Forelimb muscle (tissue), 1 donor: ENCODE measurements at places on chromosomes 2 and 18. TPM values are rescaled to one million over a fixed set of nuclear protein-coding genes. Genes with fewer than 3 reads are reported as not detected.

- DNase-seq: peak; percentile 25
Measured at GRCh38 chr18:76757335-76757734, 65.0 kb upstream of the ZNF236 start.

DNA sequence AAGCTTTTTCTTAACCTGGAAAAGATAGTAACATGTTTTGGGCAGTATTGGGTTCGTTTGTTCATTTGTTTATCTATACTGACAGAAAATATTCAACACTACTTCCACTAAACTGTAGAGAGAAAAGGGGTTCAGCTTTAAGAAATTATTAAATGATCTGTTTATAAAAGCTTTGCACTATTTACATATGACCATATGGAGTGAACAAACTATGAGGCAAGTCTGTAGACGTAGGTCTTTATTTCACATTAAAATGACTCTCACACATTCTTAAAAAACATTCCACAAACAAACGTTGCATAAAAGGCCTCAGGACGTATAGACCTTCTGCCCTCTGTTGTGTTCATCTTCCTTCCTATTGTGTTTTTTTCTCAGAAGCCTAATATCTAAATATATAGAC is 94.6 kb downstream of the CD226 start:
- no peak for DNase-seq

GRCh38 chr2:144434425-144435222 is 85.3 kb downstream of the ZEB2 start:
- no peak for DNase-seq

DNA sequence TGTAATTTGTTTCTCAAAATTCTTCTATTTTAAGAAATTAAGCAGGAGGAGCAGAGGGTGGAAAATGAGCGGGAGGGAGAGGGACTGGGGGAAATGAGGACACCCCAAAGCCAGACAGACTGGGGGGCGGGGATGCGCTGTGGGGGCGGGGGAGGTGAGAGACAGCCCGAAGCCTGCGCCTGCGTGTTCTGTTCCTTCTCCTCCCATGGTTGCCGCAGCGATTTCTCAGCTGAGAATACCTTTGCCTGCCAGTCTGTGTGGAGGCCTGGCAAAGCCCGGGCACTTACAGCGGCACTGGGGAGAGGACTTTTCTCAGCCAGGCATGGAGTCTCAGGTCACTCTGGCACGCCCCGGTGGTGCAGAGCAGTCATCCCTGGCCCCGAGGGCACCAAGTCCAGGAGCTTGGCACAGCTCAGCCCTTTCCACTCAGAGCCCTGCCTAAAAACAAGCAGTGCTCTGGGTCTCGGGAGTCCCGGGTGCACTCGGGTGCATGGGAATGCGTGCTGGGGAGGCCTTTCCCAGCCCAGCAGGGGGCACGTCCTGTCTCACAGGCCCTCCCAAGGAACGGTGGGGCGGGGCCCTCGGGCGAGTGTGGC is 289.3 kb upstream of the HS6ST1 start:
- no peak for DNase-seq

DNA sequence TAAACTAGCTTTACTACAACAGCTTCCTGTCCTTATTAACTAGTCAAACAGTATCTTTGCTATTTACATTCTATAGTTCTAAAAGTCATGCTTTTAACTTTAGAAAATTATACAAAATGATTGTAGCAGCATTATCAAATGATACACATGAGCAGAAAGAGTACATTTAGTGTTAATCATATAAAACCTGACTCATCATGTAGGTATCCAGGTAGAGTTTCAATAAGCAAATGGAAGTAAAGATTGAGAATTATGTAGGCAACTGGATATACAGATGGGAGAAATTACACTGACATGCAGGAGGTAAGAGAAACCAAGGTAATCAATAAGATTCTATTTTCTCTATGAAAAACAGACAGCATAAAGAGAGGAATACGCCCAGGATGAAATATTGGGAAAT is 33.8 kb downstream of the TRIP12 start:
- no peak for DNase-seq

GRCh38 chr2:143513081-143513480 is 383.9 kb downstream of the ARHGAP15 start:
- DNase-seq: no peak

VWA3B gene
- 1.6 TPM for polyA plus RNA-seq

GRCh38 chr18:48966523-48966922 is 15.8 kb upstream of the SMAD7 start:
- DNase-seq: no peak

GRCh38 chr2:237547841-237548416 is 18.4 kb upstream of the PRLH start:
- no peak for DNase-seq

DNA sequence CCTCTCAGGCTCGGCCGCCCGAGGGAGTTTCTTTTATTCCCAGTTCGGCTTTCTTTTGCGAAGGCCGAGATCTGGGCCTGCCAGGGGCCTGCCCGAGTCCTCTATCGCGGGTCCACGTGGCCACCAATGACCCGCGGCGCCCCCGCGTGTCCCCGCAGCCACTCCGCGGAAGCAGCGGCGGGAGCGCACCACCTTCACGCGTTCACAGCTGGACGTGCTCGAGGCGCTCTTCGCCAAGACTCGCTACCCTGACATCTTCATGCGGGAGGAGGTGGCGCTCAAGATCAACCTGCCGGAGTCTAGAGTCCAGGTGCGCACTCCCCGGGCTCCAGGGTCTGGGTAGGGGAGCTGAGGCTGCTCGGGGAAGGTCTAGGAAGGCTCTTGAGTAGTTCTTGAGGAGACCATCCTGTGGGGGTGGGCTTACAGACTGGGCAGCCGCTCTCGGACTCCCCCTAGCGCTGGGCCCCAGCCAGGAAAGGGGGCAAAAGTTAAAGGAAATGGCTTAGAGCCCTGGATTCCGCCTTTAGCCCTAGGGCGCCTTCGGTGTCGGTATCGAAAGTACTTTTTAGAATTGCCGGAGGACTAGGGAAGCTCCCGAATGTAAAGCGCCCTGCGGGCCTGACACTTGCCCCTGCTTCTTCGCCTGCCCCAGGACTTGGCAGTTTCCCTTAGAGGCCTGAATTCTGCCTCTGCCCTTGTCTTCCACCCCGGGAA is 3.4 kb downstream of the OTX1 start:
- no peak for DNase-seq

GRCh38 chr18:77495982-77496690 is 246.5 kb downstream of the GALR1 start:
- no peak for DNase-seq

SOX11 gene
- 26.1 TPM for polyA plus RNA-seq

GALNT14 gene
- 2.4 TPM for polyA plus RNA-seq

GRCh38 chr2:20916604-20917286 is 93.8 kb upstream of the LDAH start:
- no peak for DNase-seq

- no peak for DNase-seq
Measured at GRCh38 chr2:144560251-144560650, 40.3 kb upstream of the ZEB2 start.

PHOSPHO2 gene
- 3.5 TPM for polyA plus RNA-seq

ABCG8 gene
- polyA plus RNA-seq: 0.09 TPM

DNA sequence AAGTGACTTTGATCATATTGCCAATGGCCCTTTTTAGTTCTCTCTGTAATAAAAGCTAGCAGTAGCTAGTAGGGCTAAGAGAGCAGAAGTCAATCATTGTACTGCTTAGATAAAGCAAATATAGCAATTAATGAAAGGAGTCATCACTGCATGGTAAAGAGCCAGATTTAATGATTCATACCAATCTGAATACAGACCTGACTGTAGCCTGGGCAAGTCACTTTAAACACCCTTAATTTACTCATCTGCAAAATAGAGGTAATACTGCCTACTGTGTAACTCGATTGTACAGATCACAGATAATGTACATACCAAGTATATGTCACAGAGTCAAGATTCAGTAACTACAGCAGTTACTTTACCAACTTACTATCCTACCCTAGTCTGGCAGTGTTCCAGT is 63.6 kb downstream of the ASXL2 start:
- no peak for DNase-seq

WNT6 gene
- polyA plus RNA-seq: 0.19 TPM

DNA sequence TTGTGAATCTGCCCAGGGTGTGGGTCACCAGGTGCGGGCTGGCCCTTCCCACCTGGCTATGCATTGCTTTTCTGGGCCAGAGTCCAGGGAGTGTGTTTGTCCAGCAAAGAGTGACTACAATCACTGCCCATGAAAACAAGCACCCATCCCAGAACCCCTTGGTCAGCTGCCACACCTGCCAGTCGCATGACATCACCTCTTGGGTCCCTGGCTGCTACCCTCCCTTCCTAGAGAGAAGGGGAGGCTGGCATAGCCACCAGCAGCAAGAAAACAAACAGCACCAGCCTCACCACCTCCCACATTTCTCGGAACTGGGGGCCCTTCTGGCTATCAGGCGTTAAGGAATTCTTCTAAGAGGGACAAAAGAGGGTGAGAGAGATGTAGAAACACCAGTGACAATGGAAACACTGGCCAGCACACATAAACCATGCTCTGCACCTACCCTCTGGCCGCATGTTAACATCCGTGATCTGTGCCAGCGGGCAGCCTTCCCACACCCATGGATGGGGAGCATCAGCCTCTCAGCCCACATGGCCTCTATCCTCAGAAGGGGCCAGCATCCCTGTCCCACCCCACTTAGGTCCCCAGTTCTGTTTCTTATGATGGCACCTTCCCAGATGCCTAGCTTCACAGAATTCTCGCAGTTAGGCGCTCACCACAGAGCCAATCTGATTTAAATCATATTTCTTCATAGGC is 109.7 kb upstream of the GLI2 start:
- DNase-seq: no peak

CROCC2 gene
- 0.20 TPM for polyA plus RNA-seq

UGT1A3 gene
- not detected for polyA plus RNA-seq

DNA sequence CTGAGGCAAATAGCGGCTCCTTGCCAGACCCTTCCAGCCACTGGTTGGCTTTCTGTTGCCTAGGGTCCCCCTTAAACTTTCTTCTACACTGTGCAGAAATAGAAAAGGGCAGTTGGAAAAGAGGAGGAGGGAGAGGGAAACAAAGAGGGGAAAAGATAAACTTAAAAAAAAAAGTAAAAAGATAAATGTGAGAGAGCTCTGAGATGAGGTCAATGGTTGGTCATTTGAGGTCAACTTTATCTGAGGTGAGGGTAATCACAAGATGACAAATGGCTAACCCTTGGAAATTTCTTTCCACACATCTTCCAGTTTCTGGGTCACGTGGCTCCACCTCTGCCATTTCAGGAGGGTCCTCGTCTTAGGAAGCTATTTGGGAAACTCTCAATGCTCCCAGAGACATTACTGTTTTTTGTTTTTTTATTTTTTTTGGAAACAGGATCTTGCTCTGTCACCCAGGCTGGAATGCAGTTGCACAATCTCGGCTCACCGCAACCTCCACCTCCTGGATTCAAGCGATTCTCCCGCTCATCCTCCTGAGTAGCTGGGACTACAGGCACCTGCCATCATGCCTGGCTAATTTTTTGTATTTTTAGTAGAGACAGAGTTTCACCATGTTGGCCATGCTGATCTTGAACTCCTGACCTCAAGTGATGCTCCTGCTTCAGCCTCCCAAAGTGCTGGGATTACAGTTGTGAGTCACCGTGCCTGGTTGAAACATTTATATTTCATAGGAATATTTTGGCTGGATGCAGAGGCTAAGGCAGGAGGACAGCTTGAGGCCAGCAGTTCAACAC is 199.9 kb downstream of the TGIF1 start:
- DNase-seq: no peak
